ENCODE measurements at places on chromosomes 12 and 14.

- no peak for DNase-seq
Observed at GRCh38 chr12:91577586-91578539, 395.2 kb upstream of the DCN start.

- DNase-seq = no peak
Observed at GRCh38 chr12:46380022-46380796, 7.6 kb upstream of the SLC38A2 start.

DNA sequence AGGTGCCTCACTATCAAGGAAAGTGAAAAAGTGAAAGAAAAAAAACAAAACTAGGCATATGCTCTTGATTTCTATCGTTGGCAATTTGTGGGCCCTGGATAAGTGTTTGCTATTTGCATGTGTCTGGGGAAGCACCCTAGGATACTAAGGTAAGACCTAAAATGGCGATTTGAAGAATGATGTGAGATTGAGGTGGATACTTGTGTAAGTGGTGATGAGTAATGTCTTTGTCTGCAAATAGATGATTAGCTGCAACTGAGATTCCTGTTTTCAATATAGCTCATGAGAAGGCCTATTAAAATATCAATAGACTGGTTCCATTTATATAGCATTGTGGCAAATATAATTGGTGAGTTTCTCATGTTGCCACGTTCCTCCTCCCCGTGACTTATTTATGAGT, 261.7 kb downstream of the NEDD1 start:
- DNase-seq = no peak

DNA sequence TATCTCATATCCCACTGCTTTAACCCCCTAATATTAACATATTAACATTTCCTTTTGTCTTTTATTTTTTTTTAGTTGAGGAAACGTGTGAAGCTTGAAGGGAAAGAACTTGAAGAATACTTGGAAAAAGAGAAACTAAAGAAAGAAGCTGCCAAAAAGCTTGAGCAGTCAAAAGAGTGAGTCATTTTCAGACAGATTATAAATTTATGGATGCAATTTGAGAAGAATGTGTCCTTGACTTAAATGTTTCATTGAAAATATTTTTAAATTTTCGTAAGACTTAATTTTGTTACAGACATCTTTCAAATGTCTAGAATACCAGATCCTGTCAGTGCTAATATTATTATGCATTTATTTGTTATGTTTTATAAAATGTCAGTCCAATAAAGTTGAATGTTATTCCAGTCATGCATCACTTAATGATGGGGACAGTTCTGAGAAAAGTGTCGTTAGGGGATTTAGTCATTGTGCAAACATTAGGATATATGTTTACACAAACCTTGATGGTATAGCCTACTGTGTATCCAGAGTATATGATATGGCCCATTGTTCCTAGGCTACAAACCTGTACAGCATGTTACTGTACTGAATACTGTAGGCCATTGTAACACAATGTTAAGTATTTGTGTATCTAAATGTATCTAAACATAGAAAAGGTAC, 32.6 kb downstream of the CPSF2 start:
- no peak for DNase-seq

DNA sequence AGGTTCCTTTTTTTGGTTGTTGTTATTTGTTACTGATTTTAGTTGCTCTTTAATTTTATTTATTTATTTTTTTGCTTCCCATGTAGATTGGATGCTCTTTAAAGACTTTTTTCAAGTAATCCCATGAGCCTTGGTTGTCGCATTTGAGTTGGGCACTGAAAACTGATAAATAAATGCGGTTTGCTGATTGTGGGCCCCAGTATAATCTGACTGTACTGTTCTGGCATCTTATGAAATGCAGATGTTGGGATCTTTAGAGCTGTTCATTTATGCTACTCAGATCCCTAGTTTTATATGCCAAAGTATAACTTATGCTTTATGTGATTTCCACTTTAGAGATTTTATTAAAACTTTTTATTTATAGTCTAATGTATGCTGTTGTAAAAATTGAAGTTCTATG, 33.3 kb downstream of the WNK1 start:
- no peak for DNase-seq

DNA sequence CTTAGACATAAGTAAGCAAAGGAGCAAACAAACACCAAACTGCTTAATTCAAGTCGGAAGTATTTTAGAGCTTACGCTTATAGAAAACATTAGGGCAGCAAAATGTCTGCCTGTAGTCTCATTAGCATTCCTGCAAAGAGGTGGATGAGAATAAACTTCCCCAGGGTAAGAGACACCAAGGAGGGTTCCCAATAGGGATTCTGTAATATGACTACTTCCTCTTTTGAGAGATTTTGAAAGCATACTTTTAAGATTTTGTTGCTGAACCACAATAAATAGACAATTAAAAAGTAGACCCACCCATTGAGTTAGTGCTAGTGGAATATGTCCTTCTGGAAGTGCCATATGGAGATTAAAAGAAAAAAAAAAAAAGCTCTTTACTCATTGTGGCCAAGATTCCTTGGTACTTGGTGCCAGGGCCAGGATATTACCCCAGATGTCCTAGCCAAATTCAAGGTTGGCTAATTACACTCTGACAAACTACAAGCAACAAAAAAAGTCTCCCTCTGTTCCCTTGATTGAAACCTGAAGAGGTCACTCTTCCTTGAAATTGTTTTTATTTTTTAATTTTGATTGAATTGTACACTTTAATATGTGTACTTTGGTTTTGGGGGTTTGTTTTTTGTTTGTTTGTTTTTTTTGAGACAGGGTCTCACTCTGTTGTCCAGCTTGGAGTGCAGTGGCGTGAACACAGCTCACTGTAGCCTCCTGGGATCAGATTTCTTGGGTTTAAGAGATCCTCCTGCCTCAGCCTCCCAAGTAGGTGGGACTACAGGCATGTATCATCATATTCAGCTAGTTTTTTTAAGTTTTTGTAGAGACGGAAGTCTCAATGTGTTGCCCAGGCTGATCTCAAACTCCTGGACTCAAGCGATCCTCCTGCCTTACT, 8.7 kb downstream of the CLIP1 start:
- DNase-seq = no peak

GRCh38 chr12:14913381-14913781, 25.0 kb downstream of the ERP27 start:
- no peak for DNase-seq

DNA sequence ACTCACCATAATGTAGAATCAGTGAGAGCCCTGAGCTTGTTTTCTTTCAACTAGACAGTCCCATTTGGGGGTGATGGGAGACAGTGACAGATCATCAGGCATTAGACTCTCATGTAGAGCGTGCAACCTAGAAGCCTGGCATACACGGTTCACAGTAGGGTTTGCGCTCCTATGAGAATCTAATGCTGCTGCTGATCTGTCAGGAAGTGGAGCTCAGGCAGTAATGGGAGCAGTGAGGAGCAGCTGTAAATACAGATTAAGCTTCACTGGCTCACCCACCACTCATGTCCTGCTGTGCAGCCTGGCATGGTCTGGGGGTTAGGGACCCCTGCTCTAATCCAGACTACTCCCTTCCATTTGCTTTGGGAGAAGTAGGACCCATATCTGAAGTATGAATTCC, 55.6 kb downstream of the FNTB start:
- no peak for DNase-seq

DNA sequence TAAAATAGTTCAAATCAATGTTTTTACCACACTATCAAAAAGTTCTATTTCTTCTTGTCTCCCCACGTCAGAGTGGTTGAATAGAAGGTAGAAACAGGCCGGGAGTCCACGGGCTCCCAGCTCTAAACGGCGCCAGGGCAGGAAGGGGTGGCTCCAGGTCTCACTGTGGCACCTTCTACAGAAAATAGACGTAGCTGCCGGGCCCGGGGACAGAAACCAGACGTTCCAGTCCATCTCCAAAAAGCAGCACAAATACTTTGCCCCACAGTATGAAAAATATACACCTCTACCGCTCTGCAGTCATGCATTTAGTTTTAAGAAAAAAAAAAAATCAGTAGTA, 30.9 kb downstream of the CCNK start:
- DNase-seq = no peak

DNA sequence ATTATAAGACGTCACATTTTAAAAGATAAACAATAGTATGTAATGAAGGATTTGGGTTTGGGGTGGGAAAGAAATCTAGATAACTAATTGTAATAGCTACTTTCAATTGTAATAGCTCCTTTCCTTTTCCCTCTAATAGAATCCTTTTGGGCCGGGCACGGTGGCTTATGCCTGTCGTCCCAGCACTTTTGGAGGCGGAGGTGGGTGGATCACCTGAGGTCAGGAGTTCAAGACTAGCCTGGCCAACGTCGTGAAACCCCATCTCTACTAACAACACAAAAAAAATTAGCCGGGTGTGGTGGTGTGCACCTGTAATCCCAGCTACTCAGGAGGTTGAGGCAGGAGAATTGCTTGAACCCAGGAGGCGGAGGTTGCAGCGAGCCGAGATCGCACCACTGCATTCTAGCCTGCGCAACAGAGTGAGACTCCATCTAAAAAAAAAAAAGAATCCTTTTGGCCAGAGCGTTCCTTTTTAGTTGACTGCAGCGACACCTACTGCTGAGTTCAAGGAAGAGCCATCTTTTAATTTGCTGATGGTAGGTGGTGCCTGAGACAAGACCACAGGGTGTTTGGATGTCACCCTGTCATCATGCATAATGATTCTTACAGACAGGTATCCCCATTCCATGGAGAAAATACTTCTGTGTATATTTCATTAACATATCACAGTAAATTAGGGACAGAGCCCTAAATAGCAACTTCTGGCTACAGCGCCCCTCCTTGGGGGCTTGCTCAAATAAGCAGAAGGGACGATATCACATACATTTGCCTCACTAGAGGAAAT, 79.5 kb downstream of the ARMH4 start:
- DNase-seq = peak; percentile 69

- no peak for DNase-seq
Observed at GRCh38 chr12:31533470-31533869, 57.5 kb downstream of the DENND5B start.

DNA sequence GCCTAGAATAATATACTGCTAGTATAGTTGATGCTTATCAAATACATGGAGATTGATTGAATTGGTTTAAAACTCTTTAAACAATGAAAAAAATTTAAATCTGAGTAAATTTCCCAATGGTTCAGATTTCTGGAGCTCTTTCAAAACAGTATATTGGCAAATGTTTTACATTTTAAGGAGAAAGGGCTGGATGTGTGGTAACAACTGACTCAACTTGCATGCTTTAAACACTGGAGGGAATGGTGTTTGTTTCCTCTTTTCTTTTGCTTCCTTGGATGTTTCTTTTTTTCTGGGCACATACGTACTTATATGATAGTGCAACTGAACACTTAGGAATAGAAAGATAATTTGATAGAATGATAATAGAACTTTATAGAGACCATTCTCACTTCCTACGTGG, 73.8 kb upstream of the RFX4 start:
- no peak for DNase-seq

GRCh38 chr14:32513571-32514009, 184.5 kb downstream of the AKAP6 start:
- DNase-seq = no peak

- DNase-seq = peak; percentile 74
Observed at GRCh38 chr14:41609704-41610183, 3.1 kb downstream of the LRFN5 start.

- no peak for DNase-seq
Observed at GRCh38 chr14:99148131-99148530, 123.9 kb downstream of the BCL11B start.

DNA sequence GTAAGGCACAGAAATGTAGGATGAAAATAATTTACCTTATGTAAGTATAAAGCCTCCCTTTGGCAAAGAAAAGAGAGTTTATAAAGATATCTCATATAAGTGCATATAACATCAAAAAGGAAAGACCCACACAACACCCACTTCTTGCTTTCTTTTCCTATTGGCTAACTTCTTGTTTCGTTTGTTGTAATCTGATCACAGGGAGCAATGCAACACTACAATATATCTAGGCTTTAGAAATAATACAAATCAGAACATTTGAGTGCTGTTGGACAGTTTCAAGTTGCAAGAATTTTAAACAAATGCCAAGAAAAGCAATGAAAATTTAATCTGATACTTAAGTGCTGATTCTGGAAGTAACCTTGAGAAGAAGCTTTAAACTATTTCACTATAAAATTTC, 1.3 kb downstream of the FGD6 start:
- DNase-seq = no peak

DNA sequence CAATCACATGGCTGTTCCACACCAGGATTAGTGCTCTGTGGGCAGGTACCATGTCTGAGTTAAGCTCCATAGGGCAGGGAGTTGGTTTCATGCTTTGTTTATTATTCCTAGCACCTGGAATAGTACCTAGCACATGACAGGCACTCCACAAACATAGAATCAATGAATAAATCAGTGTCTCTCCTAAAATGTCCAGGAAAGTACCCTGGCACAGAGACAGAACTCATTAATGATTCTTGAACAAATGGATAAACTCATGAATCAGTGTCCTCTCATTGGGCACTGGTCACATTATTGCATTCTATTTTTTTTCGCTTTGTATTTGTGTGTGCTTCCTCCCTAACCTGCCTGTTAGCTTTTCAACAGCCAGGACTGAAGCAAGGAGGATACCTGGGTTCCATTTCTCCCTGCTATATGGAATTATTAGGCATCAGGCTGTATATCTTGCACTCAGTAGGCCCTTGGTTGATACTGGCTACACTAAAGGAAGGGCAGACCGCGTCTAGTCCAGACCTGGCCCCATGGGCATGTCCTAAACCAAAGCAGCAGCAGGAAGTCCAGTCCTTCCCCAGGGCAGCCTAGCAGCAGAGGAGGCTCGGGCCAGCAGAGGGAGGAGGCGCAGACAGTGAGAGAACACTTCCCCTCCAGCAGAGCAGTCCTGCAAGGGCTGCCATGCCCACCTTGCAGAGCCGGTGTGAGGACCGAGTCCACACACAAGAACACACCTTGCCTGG, 18.4 kb downstream of the HDAC7 start:
- no peak for DNase-seq

DNA sequence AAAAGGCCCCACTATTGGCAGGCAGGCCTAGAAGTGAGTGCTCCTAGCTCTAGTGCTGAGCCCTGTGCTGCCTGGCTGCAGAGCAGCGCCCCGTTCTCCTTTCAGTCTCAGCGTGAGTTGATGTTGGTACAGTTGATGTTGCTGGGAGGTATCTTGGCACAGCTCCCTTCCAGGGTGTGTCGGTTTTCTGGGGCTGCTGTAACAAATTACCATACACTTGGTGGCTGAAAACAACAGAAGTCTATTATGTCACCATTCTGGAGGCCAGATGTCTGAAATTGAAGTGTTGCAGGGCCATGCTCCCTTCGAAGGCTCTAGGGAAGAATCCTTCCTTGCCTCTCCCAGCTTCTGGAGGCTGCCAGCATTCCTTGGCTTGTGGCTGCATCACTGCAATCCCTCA, 151.4 kb downstream of the TSPAN9 start:
- DNase-seq = no peak

GRCh38 chr12:109343677-109344076, 4.0 kb upstream of the MYO1H start:
- no peak for DNase-seq

GRCh38 chr12:110424237-110424636, 20.7 kb upstream of the ANAPC7 start:
- DNase-seq = no peak

DNA sequence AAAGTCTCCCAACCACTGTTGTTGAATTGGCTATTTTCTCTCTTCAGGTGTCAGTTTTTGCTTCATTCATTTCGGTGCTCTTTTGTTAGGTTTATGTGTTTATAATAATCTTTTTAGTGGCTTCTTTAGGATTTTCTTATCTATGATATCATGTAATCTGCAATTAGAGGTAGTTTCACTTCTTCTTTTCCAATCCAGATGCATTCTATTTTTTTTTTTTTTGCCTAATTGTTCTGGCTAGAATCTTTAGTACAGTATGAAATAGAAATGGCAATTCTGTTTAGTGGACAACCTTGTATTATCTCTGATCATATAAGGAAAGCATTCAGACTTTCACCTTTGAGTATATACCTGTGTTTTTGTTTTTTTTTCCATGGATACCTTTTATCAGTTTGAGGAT, 17.4 kb downstream of the CNOT2 start:
- DNase-seq = no peak

Data from nephron progenitor cell (in vitro differentiated cells).